ENCODE measurements at places on chromosomes 7 and 10. TPM values are rescaled to one million over a fixed set of nuclear protein-coding genes. Genes with fewer than 3 reads are reported as not detected.

DNA sequence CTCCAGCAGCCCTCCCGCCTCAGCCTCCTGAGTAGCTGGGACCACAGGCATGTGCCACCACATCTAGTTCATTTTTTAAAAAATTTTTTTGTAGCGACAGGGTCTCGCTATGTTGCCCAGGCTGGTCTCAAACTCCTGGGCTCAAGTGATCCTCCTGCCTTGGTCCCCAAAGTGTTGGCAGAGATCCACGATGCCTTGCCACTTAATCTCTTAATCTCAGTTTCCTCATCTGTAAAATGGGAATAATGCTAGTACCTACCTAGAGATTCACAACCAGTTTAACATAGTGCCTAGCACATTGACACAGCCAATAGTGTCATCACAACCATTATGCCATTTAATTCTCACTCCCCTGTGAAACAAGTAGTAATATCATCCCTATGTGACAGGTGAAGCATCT, 4.8 kb upstream of the CPA4 start:
- H3K4me1 ChIP-seq = peaks cover 10% of the 10 kb centered on the region
- DNase-seq = no peak
- H3K27ac ChIP-seq = no peak overlapping the region
- H3K4me3 ChIP-seq = no peak overlapping the region

Gene CLDN12
- total RNA-seq = 41.1 TPM

- H3K4me1 ChIP-seq = peaks cover 13% of the 10 kb centered on the region
- peaks cover 2% of the 10 kb centered on the region for H3K27me3 ChIP-seq
- no peak for DNase-seq
- H3K27ac ChIP-seq = no peak overlapping the region
These were observed 29.7 kb downstream of the PLXNA4 start for GRCh38 chr7:132546366-132547127.

DNA sequence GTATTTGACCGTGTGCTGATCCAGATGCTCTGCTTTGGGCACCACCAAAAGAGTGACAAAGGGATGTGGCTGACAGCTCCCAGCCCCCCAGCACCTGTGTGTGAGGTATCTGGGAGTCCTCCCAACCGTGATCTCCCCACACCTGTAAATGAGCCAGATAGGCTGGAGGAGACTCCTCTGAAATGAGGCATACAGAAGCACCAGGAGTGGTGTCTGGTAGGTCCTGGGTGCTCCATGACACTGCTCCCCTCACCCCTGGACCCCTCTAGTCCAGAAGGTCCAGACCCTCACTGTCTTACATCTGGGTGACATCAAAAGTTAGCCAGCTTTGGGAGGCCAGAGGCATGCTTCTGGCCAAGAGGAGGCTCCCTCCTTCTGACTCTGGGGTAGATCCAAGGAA, 20.0 kb upstream of the DRGX start:
- peaks cover 48% of the 10 kb centered on the region for H3K27me3 ChIP-seq
- DNase-seq = no peak
- H3K4me1 ChIP-seq = no peaks in the 10 kb centered on the region

Gene ELFN1
- total RNA-seq = 8.5 TPM

DNA sequence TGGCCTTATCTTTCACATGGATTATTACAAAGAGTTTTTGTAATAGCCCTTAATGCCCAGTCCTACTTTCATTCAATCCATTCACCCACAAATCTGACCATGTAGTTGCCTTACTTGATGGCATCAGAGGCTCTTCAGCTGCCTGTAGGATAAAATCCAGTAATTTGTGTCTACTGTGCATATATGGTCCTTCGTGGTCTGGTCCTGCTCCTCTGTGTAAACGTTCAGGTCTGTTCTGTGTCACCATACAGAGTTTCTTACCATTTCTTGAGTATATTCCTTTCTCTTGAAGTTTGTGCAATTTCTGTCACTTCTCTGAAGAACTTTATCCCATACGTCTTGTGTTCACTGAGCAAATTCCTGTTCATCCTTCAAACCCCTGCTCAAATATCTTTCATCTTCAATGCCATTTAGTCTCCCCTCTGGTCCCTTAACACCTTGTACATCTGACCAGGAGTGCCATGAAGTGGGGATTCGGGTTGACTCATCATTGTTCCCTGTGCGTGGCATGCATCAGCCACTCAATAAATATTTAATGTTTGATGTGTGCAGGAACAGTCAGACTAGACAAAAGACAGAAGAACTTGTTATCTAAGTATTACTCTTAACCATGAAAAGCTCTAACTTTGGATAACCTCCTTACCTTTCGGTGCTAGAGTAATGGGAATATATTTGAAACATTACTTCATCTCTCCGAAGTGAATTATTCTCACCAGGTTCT, 98.6 kb upstream of the RPA3 start:
- no peaks in the 10 kb centered on the region for H3K27me3 ChIP-seq
- H3K4me1 ChIP-seq = peaks cover 12% of the 10 kb centered on the region
- H3K36me3 ChIP-seq = peaks cover 7% of the 10 kb centered on the region
- H3K4me3 ChIP-seq = no peak overlapping the region
- H3K27ac ChIP-seq = peak overlapping the region; percentile 5

GRCh38 chr7:116499168-116500077, at the start of gene CAV2:
CAV2 (plus strand) TSS chr7:116499738; CDS start chr7:116499782, 44 bp downstream.
- H3K4me1 ChIP-seq = peaks cover 9% of the 10 kb centered on the region
- peak within 1 kb of the TSS; percentile 88 for H3K4me3 ChIP-seq
- peak; percentile 20 for DNase-seq

DNA sequence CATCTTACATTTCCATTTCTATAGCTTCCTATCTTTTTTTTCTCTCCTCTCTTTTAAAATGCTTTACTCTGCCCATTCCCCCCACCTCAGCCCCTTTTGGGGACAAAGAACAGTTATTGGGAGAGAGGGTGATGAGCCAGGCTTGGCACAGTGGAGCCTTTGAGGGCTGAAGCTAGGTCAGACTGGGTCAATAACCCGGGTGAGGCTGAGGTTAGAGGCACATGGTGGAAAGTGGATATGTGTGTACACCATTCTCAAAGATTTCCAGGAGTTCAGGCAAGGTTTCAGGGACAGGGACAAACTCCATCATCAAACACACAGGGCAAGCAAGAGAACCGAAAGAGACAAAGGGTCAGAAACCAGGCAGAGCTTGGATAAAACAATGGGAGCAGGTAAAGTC, 11.5 kb downstream of the ABCB4 start:
- peaks cover 41% of the 10 kb centered on the region for H3K4me1 ChIP-seq
- H3K4me3 ChIP-seq = peak overlapping the region; percentile 48
- H3K27me3 ChIP-seq = no peaks in the 10 kb centered on the region

Gene GNAI1
- total RNA-seq = 26.7 TPM

- H3K36me3 ChIP-seq = no peaks in the 10 kb centered on the region
- peaks cover 6% of the 10 kb centered on the region for H3K4me1 ChIP-seq
- H3K4me3 ChIP-seq = no peak overlapping the region
- H3K27ac ChIP-seq = no peak overlapping the region
- DNase-seq = no peak
- no peaks in the 10 kb centered on the region for H3K27me3 ChIP-seq
These were observed 81.7 kb upstream of the ITPRID1 start for GRCh38 chr7:31432176-31432575.

GRCh38 chr10:95363303-95363912, 72.6 kb upstream of the PDLIM1 start:
- H3K27ac ChIP-seq = no peak overlapping the region
- no peak overlapping the region for H3K4me3 ChIP-seq
- H3K27me3 ChIP-seq = no peaks in the 10 kb centered on the region
- peak; percentile 58 for DNase-seq
- H3K4me1 ChIP-seq = peaks cover 17% of the 10 kb centered on the region
- no peaks in the 10 kb centered on the region for H3K36me3 ChIP-seq

DNA sequence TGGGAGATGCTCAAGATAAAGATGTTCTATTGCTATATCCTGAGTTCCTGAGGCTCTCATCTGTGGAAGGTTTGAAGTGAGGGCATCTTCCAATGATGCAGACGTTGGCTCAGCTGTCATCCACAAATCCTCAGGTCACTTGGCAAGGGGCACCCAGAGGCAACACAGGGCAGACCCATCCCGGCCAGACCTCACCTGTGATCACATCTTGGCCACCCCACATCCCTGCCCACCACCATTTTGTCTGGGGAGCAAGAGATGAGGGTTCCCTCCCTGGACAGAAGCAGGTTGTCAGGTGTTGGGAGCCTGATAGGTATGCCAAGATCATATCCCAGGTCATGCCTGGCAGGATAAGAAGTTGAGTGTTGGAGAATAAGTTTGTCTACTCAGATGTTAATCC, 918.2 kb upstream of the ZNF722 start:
- H3K4me1 ChIP-seq = no peaks in the 10 kb centered on the region
- no peak for DNase-seq
- H3K27me3 ChIP-seq = no peaks in the 10 kb centered on the region
- H3K4me3 ChIP-seq = no peak overlapping the region

Gene MINDY4
- 9.2 TPM for total RNA-seq

Gene OR2A42
- total RNA-seq = not detected

DNA sequence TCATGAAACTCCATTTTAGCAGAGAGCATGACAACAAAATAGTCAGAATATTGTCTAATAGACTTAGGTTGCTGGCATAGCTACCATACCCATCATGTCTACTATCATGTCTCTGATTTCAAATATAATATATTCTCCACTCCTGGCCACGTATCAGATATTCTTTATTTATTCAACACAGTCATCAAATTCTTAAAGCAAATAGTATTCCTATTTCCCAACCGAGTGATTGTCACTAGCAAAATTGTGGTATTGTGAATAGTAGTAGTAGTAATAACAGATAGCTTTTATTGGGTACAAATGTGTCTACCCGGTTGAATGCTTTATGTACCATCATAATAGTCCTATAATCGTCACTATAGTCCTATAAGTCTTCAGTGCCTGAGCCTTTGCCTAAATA, 918.6 kb downstream of the KCNMA1 start:
- no peak for DNase-seq
- H3K4me1 ChIP-seq = no peaks in the 10 kb centered on the region
- peaks cover 4% of the 10 kb centered on the region for H3K27me3 ChIP-seq
- no peaks in the 10 kb centered on the region for H3K36me3 ChIP-seq
- H3K4me3 ChIP-seq = no peak overlapping the region

Gene PVRIG
- not detected for total RNA-seq

- peak; percentile 86 for DNase-seq
- peaks cover 25% of the 10 kb centered on the region for H3K4me1 ChIP-seq
- H3K27me3 ChIP-seq = peaks cover 15% of the 10 kb centered on the region
- H3K36me3 ChIP-seq = no peaks in the 10 kb centered on the region
- H3K27ac ChIP-seq = peak within 1 kb of the TSS; percentile 88
These were observed at the start of gene PLEKHA1 for GRCh38 chr10:122374237-122374858. PLEKHA1 (plus strand) TSS chr10:122374708; CDS start chr10:122393201, 18,493 bp downstream.

- no peaks in the 10 kb centered on the region for H3K4me1 ChIP-seq
- H3K27me3 ChIP-seq = no peaks in the 10 kb centered on the region
- H3K4me3 ChIP-seq = no peak overlapping the region
- no peaks in the 10 kb centered on the region for H3K36me3 ChIP-seq
- DNase-seq = no peak
- H3K27ac ChIP-seq = no peak overlapping the region
These were observed 80.2 kb upstream of the SLC13A1 start for GRCh38 chr7:123279949-123280348.

DNA sequence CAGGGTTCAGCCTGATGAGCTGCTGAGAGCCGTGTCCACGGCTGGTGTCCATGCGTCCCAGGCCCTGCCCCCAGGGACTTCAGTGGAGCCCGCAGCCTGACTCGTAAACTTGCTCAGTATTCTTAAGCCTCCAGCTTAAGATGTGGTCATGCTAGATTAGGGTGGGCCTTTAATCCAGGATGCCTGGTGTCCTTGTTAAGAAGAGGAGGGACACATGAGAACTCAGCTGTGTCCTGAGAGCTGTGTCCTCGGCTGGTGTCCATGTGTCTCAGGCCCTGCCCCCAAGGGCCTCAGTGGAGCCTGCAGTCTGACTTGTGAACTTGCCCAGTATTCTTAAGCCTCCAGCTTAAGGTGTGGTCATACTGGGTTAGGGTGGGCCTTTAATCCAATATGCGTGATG, 23.0 kb downstream of the DOCK1 start:
- peaks cover 12% of the 10 kb centered on the region for H3K36me3 ChIP-seq
- H3K27me3 ChIP-seq = no peaks in the 10 kb centered on the region
- DNase-seq = no peak
- H3K27ac ChIP-seq = peak overlapping the region; percentile 57

GRCh38 chr7:33685981-33686683, 219.2 kb upstream of the BMPER start:
- DNase-seq = no peak
- H3K27me3 ChIP-seq = no peaks in the 10 kb centered on the region
- H3K36me3 ChIP-seq = no peaks in the 10 kb centered on the region

Gene OIT3
- 0.09 TPM for total RNA-seq

GRCh38 chr7:44638611-44639557, 32.5 kb downstream of the OGDH start:
- H3K27me3 ChIP-seq = no peaks in the 10 kb centered on the region
- no peaks in the 10 kb centered on the region for H3K36me3 ChIP-seq

DNA sequence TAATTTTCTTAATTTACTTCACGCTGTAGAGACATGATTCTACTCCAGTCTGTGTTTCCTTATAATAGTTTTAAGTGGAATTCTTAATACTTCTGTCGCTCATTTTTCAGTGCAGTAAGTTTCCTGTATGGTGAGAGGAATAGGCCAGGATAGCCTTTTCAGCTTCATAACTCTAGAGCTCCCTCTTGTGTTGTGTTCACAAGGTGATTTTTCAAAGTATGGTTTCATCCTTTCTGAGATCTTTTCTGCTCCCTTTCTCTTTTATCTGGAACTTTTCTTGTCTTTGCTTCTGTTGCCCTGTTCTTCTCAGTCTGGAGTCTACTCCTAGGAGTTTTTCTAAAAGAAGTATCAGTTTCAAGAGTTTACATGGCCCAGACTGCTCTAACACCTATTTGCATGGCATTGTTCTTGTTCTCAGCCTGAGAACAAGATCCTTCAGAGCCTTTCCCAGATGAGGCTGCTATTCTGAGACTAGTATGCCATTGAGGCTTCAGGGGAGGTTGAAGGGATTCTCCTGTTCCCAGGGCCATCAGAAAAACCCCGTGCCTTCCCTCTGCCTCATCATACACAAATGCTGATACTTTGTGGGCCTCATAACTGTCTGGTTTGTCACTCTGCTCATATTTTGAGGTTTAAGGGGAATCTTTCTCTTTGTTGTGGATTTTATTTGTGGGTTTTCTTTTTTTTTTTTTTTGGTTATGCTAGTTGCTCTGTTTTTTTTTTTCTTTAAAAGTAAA, 21.8 kb downstream of the NET1 start:
- H3K4me1 ChIP-seq = peaks cover 14% of the 10 kb centered on the region
- no peaks in the 10 kb centered on the region for H3K27me3 ChIP-seq
- peaks cover 17% of the 10 kb centered on the region for H3K36me3 ChIP-seq
- no peak for DNase-seq

GRCh38 chr7:1899951-1900762, 230.1 kb downstream of the ELFN1 start:
- no peak overlapping the region for H3K4me3 ChIP-seq
- H3K27ac ChIP-seq = peak overlapping the region; percentile 57
- no peaks in the 10 kb centered on the region for H3K4me1 ChIP-seq
- H3K36me3 ChIP-seq = no peaks in the 10 kb centered on the region
- no peaks in the 10 kb centered on the region for H3K27me3 ChIP-seq

Gene C10orf105
- total RNA-seq = 0.12 TPM

Gene SEMA3E
- total RNA-seq = 0.41 TPM

Gene TMEM178B
- total RNA-seq = 22.1 TPM

DNA sequence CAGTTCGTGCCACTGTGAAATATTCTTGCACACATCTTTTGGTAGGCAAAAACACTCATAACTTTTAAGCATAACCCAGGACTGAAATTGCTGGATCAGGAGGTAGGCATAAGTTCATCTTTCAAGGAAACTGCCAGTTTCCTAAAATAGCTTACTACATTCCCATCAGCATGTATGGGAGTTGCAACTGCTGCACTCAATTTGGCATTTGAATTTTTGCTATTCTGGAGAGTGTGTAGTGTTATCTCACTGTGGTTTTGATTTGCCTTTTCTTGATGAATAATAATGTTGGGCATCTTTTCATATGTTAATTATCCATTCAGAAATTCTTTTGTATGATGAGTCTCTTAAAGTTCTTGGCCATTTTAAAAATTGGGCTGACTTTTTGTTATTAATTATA, 95.2 kb downstream of the ORC5 start:
- no peaks in the 10 kb centered on the region for H3K4me1 ChIP-seq
- H3K27ac ChIP-seq = no peak overlapping the region
- DNase-seq = no peak
- no peaks in the 10 kb centered on the region for H3K27me3 ChIP-seq
- no peak overlapping the region for H3K4me3 ChIP-seq
- H3K36me3 ChIP-seq = no peaks in the 10 kb centered on the region
